D721Med (cell line): ENCODE measurements at places on chromosomes 11 and 22.

DNA sequence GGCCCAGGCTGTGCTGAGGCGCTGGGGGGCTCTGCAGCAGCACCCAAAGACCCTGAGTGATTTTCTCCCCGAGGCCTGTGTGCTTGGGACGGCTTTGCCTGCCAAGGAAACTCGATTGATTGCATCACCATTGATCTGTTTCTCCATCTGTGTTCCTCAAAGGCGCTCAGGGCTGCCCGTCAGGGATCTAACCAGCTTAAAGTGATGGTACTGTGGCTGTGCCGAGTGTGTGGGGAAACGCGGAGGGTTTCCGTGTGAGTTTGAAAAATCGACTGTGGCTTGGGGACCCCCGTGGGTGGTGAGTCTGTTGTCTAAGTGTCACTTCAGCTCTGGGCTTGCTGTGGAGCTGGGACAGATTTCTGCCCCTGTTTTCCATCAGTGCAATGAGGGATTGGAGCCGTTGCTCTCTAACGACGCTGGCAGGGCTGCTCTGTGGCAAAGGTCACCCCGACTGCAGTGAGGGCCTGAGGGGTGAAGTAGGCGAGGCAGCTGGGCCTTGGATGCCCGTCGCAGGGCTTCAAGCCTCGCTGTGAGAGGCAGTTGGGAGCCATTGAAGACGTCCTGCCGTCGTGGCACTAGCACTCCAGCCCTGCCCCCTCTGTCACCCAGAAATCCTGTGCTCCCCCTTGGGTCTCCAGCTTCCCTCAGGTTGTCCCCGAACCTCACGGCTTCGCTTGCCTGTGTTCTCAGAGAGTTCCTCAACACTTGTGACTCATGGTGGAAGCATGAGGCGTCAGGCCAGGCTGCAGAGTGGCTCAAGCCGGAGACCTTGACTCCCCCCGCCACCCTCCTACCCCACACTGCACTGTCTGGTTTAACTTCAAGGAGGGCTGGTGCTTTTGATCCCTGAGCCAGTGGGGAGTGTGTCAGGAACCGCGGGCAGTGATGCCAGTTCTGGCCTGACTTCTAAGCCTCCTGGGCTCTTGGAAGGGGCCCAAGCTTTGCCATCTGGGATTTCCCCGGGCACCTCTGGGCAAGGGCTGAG, 21.8 kb downstream of the CACNA1I start:
- no peak for DNase-seq

- DNase-seq, result no peak
Measured at GRCh38 chr11:95339086-95339901, 108.3 kb upstream of the SESN3 start.

DNA sequence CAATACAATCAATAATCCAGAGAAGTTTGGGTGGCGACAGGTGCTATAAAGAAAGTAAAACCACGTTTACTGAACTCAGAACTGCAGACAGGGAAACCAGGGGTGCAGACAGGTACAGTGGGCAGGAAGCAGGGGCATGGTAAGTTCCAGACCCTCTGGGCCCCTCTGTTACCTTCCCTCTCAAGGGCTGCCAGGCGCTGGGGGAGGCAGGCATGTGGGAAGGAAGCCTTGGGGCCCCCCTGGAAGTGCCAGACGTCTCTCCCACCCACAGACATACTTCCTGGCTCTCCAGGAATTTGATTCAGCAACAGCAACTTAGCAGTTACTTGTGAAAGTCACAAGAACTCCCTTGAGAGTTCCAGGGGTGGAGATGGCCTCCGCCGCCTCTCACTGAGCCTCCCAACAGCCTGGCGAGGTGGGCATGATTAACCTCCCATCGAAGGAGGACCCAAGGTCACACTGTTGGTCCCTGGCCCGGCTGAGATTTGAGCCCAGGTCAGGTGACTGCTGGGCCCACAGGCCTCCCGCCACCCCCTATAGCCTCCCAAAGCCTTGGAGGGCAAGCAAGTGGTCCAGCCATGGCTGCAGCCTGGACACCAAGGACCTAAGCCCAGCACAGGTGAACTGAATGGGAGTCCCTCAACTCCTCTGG, 14.1 kb upstream of the TSKU start:
- no peak for DNase-seq

DNA sequence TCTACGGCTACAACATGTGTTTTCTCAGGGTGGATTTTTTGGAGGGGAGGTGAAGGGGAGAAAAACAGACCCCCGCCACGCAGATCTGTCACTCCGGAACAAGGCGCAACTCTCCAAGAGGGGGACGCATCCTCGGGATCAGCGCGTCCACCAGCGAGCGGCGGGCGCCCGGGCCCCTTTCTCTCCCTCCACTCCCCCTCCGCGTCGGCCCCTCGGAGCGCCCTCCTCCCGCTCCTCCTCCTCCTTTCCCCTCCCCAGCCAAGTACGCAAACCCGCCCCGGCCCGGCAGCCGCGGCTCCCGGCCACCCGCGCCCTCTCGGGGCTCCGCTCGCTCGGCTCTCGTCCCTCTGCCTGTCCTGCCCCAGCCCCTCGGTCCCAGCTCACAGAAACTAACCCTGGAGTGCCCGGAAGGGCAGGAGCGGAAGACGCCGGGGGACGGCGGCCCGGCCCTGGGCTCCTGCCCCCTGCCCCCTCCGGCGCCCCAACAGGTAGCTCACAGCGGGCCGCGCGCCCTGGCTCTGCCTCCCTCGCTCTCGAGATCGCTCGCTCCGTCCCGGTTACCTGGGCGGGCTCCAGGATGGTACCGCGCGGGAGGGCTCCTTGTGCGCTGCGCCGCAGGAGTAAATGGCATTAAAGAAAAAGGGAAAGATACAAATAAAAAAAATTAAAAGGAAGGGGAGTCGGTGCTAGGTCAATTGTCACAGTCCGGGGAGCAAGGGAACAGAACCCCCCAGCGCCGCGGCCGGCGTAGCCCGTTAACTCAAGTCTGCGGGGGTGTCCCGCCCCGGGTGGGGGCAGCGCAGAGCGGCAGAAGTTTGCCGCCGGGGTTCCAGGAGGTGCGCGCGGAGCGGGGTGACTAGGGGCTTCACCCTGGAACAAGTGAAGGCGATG, 131.4 kb upstream of the C11orf58 start:
- no peak for DNase-seq

DNA sequence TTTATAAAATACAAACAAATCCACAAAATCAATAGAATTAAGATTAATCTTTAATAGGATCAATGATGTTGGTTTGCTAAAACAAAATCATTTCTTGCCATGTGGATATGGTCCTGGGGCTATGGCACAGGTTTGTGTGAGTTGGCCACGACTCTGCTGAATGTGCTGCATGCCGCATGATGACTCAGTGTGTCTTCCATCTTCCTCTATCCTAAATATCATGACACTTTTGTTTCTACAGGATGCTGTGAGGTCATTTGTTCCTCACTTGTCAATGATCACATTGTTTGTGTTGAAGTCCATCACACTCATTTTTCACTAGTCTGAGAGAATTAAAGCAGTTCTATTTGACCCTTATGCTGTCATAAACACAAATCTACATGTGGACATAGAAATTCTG, 167.2 kb upstream of the ZBED5 start:
- no peak for DNase-seq

DNA sequence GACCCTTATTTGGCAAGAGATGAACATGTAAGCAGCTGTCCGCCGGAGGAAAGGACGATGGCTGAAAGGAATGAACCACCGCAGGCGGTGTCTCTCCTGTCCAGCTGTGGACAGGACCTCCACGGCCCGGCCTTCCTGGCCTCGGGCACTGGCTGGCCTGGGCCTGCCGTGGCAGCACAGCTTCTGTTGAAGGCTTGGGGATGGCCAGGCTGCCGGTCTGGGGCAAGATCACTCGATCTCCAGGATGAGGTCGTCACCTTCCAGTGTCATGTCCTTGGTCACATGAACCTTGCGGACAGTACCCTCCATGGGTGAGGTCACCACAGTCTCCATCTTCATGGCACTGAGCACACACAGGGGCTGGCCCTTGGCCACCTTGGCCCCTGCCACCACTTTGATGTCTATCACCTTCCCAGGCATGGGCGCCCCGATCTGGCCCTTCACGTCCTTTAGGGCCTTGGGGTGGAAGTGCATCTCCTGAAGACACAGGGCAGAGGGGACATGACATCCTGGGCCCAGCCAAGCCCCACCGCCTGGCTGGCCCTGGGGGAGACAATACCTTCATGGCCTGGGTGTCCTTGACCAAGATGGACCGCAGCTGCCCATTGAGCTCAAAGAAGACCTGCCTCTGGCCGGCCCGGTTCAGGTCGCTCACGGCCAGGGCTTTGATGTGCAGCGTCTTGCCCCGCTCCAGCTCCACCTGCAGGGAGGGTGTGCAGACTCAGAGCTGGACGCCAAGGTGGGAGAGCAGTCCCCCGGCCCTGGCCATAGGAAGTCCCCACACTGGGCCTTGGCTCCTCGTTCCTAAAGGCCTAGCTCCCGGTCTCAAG, 5.6 kb downstream of the RCE1 start:
- no peak for DNase-seq

DNA sequence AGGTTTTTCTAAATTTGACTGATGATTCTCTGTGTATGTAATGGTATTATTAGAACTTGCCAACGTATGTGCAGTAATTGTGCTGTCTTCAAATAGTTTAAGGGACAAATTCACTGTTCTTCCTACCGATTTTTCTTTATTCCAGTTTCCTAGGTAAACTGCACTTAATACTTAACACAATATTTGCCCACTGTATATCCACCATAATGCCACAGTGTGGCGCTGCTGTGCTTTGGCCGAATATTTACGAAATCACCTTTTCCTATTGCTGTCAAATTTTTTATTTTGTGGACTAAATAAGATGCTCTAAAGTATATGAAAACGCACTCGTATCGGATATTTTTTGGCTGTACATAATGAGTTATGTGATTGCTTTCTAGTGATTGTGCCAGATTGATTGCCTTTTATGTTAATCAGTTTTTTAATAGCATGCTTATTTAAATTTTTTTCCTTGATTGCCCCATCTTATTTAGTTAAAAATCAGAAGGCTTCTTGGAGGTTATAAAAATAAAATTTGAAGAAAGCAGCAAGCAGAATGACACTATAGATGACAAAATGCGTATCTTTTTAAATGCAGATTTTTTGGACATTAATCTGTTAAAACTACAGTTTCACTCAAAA, 10.5 kb downstream of the AASDHPPT start:
- DNase-seq, result no peak

DNA sequence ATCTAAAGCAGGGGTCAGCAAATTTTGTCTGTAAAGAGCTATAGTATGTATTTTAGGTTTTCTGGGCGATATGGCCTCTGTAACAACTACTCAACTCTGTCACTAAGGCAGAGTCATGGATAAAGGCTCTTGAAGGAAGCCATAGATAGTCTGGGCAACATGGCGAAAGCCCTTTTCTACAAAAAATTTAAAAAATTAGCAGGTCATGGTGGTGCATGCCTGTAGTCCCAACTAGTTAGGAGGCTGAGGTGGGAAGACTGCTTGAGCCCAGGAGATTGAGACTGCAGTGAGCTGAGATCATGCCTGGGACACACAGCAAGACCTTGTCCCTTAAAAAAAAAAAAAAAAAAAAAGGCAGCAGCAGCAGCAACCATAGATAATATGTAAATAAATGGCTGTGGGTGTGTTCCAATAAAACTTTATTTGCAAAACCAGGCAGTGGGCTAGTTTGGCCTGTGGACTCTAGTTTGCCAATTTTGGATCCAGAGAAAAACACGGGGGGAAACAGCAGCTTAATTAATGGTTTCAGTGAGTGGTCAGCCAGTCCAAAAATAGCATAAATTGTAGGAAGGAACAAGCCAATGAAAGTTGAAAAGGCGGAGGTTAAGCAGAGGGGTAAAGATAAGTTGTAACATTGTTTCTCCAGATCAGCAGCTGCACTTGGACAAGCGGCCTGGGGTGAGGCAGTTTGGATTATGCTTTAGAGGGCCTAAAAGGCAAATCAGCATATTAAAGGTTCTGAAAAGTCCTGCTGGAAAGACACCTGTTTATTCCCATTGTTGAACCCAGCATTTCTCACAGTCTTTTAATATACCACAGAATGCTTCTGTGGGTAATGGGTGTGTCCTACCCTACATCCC, 62.6 kb downstream of the KIAA1671 start:
- DNase-seq, result no peak

- DNase-seq, result no peak
Measured at GRCh38 chr11:14949437-14950147, 22.6 kb downstream of the CALCA start.

DNA sequence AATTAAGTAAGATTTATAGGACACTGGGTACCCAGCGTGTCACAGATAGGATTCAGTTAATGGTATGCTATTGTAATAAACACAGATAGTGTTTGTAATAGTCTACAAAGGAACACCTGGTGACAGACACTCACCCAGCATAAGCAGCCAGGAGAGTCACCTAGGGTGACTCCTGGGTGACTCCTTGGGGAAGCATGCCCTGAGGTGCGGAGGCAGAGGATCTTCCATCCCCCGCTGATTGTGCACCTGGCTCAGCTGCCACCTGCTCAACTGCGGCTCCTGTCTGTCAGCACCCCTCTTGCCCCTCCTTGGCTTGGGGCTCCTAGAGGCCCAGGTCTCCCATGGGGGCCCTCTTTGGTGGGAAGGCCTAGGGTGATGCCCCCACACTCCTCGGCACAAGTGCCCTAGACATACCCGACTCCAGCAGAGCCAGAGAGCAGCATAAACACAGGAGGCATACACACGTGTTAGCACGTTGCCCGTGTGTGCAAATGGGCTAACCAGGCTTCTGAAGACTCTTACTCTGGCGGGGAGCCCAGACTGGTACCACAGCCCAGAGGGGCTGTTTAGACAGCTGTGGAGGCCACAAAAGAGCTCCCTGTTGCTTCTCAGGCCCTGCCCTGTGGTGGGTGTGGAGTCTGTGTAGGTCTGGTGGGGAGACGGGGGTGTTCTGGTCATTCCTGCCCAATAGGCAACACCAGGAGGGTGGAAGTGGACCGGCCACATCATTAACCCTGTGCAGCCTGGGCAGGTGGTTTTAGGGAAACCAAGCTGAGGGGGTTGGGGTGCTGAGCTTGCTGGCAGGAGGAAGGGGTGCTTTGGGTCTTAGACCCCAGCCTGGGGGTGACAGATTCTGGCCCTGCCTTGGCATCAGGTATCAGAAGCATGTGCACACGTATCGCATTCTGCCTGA, 3.0 kb downstream of the INPPL1 start:
- DNase-seq, result no peak

- no peak for DNase-seq
Measured at GRCh38 chr22:26848244-26848920, 191.0 kb downstream of the MIAT start.

- no peak for DNase-seq
Measured at GRCh38 chr11:60097189-60097588, 8.7 kb downstream of the MS4A2 start.

GRCh38 chr11:128499613-128500253, 87.6 kb downstream of the ETS1 start:
- DNase-seq, result no peak

GRCh38 chr11:75280770-75281468, 40.3 kb downstream of the TPBGL start:
- DNase-seq, result no peak
